ENCODE measurements at places on chromosomes 5 and 9.

- DNase-seq = no peak
Observed at GRCh38 chr5:149071216-149071615, 8.4 kb upstream of the SH3TC2 start.

DNA sequence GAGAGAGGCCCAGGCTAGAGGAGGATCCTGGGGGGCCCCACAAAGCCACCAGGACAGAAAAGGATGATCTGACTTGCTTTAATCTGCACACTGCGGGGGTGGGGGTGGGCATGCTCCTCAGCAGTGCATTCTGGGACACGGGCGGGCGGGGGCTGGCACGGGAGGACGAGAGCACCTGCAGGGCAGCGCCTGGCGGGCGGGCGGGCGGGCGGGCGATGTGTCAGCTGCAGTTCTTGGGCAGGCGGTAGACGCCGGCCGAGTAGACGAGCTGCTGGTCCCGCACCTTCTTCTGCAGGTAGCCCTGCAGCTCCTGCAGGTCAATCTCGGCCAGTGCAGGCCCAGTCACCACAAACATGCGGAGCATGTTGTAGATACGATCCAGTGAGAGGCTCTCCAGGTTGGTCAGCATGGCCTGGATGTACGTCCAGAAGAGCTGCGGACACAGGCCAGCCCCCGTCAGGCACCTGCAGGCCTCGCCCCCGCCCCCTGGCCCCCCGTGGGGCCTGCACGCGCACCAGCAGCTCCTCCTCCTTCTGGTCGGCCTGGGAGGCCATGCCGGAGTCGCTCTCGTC is 3.0 kb upstream of the TMEM210 start:
- no peak for DNase-seq

GRCh38 chr9:96163712-96164111 is 138.3 kb downstream of the HSD17B3 start:
- no peak for DNase-seq

DNA sequence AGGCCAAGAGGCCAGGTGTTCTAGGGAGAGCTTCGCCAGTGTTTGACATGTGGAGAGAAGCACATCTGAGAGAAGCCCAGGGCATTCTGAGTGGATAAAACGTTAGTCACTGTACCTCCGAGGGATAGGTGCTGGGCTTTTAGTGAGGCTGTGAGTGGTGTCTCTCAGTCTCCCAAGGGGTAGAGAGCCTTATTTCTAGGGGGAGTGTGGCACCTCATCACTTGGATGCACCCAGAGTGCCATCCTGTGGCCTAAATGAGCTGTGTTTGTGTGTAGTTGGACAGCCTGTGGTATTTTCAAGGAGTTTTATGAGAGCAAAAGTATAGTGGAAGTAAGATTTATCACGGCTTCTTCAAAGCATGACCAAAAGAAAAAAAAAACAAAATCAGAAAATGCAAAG is 1046.9 kb upstream of the WWC1 start:
- DNase-seq = no peak

DNA sequence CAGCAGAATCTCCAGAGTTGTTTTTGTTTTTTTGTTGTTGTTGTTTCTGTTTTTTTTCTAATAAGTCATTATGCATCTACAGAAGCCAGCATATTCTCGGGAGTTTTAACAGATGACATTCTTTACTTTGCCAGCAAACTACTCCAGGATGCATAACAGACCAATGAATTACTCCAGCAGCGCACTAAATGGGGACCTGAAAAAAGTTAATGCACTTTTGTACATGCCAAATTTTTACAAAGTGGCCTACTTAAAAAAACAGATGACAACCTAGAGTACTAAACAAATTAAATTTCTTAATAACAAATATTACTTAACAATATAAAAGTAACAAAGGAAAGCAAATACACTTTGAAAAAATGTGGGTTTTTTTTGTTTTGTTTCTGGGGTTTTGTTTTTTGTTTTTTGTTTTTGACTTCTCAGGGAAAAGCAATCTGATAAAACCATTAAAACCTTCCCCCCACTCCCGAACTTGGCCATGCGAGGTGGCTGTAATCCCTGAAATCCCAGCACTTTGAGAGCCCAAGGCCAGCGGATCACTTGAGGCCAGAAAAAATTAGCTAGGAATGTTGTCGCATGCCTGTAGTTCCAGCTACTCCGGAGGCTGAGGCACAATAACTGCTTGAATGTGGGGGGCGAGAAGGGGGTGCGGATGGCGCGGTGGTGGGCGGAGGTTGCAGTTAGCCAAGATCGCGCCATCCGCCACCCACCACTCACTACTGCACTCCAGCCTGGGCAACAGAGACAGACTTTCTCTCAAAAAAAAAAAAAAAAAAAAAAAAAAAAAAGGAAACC is 352.4 kb downstream of the CETN3 start:
- no peak for DNase-seq

DNA sequence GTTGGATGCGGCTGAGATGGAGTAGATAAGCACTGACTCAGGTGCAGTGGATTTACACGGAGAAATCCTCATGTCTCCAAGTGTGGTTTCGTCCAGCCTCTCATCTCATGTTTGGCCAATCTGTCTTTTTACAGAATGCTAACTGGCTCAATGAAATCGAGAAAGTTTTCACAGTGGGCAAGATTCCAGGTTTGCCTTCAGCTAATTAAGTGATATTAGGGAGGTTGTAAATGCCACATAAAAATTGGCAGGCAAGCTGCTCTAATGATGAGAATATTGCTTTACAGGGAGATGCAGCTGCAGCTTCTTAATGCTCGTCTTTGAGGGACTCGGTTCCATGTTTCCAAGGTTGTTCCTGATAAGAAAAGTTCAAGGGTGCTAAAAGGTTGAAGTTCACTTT is 23.7 kb downstream of the BARHL1 start:
- DNase-seq = no peak

DNA sequence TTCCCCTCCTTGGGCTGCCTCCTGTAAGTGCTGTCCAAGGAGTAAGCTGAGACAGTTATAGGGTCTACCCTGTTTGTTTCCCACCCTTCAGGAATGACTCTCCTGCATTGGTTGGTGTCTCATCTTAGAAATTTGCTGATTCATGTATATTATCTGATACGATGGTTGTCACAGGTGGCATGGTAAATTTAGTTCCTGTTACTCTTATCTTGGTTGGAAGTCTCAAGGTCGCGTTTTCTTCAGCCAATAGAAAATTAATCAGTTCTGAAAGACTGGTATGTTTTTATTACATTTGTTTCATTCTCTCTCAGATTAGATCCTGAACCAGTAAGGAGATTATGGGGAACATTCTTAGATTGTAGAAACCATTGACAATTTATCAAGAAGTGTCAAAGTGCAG is 42.7 kb downstream of the SCGB3A1 start:
- no peak for DNase-seq

DNA sequence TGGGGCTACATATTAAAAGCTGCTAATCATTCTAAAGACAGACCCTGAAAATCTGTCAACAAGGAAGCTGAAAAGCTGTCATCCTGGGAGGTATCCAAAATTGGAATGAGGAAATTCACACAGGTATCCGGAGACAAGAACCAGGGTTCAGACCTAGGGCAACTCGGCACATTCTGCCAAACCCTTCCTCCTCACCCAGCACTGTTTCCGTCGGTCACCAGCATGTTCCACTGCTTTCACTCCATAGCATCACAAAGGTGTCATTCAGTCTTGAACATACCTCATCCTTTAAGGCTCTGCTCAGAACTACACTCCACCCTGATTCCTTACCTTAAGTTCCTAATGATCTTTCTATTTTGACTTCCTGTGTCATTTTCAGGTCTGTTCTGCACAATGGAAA is 153.1 kb upstream of the RASA1 start:
- no peak for DNase-seq

DNA sequence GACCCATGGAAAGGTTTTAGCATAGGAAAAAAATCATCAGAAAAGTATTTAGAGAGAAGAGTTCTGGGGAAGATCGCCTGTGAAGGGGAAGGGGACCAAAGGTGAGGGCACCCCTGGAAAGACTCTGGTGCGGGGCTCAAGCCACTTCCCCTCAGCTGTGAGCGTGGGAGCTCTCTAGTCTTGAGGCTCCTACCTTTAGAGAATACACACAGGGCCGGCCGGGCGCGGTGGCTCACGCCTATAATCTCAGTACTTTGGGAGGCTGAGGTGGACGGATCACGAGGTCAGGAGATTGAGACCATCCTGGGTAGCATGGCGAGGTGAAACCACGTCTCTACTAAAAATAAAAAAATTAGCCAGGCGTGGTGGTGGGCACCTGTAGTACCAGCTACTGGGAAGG is 6.9 kb downstream of the TRIM41 start:
- DNase-seq = no peak

DNA sequence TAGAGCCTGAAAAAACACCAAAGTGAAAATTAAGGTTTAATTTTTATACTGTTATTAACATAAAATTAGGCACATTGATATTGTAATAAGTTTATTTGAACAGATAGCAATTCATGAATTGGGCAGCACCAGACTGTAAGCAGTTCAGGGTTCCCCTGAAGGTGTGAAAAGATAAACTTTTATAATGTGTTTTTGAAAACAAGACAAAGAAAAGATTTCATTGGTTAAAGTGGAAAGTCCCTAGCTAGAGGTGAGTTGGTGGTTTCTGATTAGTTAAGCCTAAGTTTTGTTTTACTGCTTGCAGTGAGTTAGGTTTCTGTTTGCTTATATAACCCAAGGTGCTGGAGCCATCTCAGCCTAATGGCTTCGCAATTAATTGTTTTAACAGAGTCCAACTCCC is 96.5 kb upstream of the RPS23 start:
- no peak for DNase-seq

Data from hippocampal formation (tissue), 2 donors.